Progenitor cell of endocrine pancreas (in vitro differentiated cells): ENCODE measurements at places on chromosomes 13 and 19. TPM values are rescaled to one million over a fixed set of nuclear protein-coding genes. Genes with fewer than 3 reads are reported as not detected.
A peak's percentile ranks its signal among the peaks of the same experiment; 100 is the strongest.

GRCh38 chr19:51259348-51260245 lies 8.7 kb downstream of the SIGLECL1 start:
- H3K27ac ChIP-seq = no peak overlapping the region
- no peaks in the 10 kb centered on the region for H3K36me3 ChIP-seq
- DNase-seq = no peak
- peaks cover 3% of the 10 kb centered on the region for H3K27me3 ChIP-seq

- peak within 1 kb of the TSS; percentile 96 for H3K27ac ChIP-seq
- peaks cover 17% of the 10 kb centered on the region for H3K36me3 ChIP-seq
- DNase-seq = peak; percentile 65
- peak within 1 kb of the TSS; percentile 90 for H3K4me3 ChIP-seq
- peaks cover 11% of the 10 kb centered on the region for H3K4me1 ChIP-seq
Observed at GRCh38 chr19:6459262-6460098, at the start of gene SLC25A23. TSS of gene SLC25A23 (minus strand) at chr19:6459792. CDS start at chr19:6459628, 164 bp downstream.

PAF1 gene
- 49.4 and 49.5 TPM in 2 replicates for total RNA-seq

- no peak overlapping the region for H3K4me3 ChIP-seq
- no peaks in the 10 kb centered on the region for H3K36me3 ChIP-seq
- no peak for DNase-seq
- H3K27me3 ChIP-seq = peaks cover 19% of the 10 kb centered on the region
Observed at GRCh38 chr19:1076951-1077350, 10.0 kb downstream of the ARHGAP45 start.

DNA sequence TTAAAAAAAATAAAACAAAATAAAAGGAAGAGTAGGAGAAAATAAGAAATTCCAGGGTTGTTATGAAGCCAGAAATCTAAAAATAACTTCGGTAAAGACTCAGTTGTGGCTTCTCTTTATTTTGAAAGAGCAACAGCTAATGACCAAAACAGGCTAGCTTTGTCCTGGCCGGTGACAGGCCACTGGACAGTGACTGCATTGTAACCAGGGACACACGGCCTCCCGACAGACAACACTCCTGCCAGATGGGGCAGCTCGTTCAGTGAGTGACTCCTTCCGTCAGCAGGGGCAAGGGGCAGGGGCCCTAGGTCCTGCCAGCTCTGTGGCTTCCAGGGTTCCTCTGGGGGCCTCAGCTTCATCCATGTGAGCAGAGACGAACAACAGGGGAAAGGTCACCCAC lies 173.4 kb downstream of the KATNAL1 start:
- H3K4me1 ChIP-seq = peaks cover 2% of the 10 kb centered on the region
- H3K27ac ChIP-seq = no peak overlapping the region
- H3K36me3 ChIP-seq = no peaks in the 10 kb centered on the region
- H3K27me3 ChIP-seq = peaks cover 9% of the 10 kb centered on the region
- H3K4me3 ChIP-seq = no peak overlapping the region
- DNase-seq = no peak
